ENCODE measurements at places on chromosomes 6 and 20.

DNA sequence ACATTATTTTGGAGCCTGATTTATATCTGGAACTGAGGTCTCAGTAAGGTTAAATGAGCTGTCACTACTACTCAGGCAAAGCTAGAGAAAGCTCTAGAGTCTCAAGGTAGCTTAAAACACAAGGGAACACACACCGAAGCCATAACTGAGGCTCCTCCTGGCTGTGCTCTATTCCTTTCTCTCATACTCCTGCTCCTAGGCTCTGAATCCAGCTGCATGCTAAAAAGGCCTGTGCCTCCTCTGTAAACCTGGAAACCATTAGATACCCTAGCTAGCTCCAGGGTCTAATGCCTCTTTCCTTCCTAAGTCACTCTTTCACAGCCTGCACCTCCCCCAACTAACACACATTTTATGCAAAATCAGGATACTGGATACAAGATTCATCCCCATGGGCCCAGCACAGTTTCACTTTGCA, 17.1 kb downstream of the RIPOR2 start:
- DNase-seq, result no peak

DNA sequence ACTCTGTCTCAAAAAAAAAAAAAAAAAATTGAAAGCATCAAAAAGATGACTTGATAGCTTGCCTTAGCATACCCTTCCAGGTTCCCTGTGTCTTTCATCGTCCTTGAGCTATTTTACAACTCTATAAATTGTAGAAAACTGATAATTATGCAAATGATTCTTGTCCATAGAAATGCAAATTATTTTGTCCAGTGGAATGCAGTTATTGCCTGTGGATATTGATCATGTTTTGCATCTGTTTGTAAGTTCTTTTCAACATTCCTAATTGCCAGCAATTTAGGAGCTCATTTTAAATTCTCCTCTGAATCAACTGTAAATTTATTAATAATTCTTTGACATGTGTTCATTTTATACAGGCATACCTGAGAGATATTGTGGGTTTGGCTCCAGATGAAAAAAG, 7.1 kb upstream of the ATP9A start:
- no peak for DNase-seq

DNA sequence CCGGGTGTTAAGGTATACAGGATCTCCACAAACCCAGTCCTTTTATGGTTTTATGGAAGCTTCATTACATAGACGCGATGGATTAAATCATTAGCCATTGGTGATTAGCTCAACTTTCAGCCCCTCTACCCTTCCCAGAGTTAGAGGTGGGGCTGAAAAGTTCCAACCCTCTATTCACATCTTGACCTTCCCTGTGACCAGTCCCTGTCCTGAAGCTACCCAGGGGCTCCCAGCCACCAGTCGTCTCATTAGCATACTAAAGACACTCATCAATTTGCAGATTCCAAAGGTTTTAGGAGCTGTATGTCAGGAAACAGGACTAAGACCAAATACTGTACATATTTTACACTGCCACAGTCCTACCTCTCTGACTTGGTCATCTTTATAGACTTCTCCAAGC, 21.0 kb downstream of the KHDC1L start:
- DNase-seq, result no peak

DNA sequence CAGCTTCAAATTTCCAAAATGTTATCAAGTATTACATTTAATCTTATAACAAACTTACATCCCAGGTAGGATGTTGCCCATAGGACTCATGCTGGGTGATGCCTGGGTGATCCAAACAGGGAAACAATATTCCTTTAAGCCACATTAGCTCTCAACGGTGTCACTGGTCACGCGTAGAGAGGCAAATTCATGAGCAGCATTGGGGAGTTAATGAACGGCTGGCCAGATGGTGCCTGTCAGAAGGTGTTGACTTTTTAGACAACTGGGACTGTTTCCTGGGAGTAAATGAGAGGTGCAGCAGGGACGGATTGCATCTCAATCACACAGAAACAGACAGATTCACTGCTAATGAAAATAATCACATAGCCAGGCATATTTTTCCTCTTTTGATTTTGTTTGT, 83.3 kb upstream of the ID4 start:
- no peak for DNase-seq

GRCh38 chr6:27865850-27866356, 46.3 kb downstream of the OR2B2 start:
- peak; percentile 18 for DNase-seq

DNA sequence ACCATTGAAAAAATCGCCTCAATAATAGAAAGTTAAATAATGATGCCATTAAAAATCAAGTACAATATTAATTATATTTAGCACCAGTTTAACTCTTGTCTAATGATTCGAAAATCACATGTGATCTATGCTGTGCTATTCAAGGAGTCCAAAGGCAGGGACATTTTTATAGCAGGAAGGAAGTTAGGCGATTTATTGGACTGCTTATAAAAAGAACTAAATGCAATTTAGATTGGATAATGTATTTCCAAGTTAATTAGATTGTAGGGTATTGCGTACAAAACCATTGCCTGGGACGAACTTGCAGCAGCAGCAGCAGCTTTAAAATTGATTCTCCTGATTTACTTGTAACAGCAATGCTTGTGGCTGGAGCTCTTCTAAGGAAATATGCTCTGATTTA, 87.4 kb upstream of the TMEM181 start:
- no peak for DNase-seq

Data from pons (tissue), 1 donor.